ENCODE measurements at places on chromosomes 3 and 15. TPM values are rescaled to one million over a fixed set of nuclear protein-coding genes. Genes with fewer than 3 reads are reported as not detected.

The ESYT3 gene
- not detected for polyA plus RNA-seq

DNA sequence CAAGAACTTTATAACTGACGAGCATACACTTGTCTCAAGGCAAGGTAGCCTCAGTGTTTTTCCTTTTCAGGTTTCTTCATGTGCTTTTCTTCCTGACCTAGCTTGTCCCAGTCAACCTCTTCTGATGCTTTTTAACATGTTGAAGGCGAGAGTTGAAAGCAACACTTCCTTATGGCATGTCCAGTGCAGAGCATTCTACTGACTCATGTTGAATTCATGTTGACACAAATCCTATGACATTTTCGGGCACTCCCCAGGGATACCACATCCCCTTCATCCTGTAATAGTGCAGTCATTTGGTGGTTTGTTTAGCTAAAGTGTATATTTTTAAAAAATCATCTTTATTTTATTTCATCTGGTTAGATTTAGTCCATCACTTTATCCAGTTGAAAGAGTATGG lies 75.9 kb upstream of the CBLB start:
- DNase-seq, result no peak

DNA sequence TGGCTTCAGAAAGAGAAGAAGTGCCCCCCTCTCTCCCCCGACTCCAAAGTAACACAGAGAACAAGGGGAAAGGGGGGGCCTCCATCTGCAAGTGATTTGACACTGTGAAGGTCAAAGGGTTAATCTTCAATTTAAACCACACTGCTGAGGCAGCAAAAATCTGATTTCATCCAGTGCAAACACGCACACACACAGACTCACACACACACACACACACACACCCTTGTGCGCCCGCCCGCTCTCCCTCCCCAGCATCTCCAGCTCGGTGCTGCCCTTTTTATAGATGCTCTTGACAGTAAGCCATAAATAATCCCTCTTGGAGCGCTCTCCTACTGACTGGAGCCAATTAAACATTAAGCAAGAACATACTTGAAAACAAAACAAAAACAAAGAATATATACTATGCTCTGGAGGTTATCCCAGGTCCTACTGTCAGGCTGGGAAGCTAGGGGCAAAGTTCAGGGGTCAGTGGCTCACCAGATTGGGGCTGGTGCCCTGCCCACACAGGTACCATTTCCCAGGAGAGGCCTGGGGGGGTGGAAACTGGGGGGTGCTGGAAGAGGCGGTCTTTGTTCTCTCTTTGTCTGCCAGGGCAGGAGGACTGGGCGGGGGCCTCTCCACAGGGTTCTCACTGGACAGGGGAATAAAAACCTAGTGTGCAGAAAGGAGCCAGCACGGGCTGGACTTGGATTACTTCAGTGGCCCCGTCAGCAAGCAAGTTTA lies 16.3 kb downstream of the BMF start:
- DNase-seq, result peak; percentile 53

DNA sequence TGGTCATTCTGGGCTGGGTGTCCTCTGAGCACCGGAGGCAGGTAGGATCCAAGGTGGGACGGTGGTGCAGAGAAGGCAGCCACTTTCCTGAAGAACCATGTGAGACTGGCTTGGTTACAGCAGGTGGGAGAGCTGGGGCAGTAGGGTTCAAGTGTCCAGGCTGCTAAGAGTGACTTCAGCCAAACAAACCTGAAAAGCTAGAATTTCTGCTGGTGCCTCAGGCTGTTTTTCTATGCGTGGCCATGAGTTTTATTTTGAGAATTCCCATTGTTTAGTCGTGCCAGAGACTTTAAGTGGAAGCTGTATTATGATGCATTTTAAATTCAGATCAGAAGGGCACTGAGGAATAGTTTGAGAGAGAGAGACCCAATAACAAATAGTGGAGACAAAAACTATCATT lies 20.1 kb downstream of the USP13 start:
- DNase-seq, result no peak

The CCPG1 gene
- polyA plus RNA-seq, result 13.5 TPM

The NUDT16 gene
- 15.3 TPM for polyA plus RNA-seq

GRCh38 chr3:126912027-126912422 lies 70.9 kb upstream of the PLXNA1 start:
- DNase-seq, result no peak

The ZNF620 gene
- 1.2 TPM for polyA plus RNA-seq

The GPR171 gene
- 2.9 TPM for polyA plus RNA-seq

The C3orf85 gene
- polyA plus RNA-seq, result not detected

DNA sequence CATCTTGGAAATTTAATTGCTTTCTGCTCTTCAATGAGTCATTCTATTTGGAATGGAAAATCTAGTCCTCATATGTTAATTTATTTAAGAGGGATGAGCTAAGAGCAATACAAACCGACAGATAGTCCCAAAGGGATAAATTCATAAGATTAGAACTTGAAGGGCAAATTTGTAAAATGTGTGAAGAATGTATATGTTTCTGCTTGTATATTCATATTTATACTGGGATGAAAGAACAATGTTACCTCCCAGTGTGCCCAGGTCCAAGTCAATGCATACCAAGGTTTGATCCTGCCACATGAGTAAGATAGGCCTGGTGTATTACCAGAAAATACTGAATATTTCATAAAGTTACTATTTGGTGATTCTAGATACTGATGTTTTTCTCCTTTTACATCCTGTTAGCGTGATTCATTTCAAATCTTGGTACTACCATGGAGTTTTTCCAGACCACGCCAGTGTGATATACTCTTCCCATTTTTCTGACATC lies 255.6 kb upstream of the SEMA6D start:
- no peak for DNase-seq

The GPR27 gene
- polyA plus RNA-seq, result 0.71 TPM

DNA sequence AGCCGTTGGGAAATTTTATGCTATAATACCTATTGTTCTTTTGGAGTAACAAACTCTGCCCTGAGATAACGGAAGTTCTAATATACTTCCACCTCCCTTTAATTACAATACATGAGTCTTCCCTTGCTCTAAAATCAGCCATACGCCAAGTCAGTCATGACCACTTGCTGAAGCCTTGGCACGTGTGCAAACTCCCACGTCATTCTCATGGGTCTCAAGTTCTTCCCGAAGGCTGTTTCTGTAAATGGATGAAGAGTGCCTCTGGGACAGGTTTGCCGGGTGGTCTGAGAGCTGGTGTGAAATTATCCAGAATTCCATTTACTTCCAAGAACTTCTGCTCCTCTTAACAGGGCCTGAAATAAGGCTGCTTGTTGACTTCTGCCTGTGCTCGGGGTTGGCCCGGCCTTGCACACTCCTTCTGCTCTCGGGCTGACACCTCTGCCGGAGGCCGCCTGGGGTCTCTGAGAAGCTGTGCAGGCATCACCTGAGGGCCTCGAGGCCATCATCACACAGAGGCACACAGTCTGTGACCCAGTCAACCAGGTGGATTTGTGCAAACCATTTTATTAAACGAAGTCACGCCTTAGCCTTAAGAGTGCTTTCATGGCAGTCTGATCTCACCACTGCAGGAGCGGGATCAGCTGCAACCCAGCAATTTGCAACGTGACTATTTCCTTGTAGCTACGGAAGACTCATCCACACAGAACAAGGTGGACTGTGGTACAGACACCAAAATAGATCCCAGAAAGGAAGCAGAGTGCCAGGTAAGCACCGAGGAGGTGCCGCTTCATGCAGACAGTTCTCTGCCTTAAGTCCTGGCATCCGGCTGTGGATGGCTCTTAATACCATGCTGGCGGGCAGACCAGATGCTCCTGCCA lies 120.1 kb downstream of the ADAMTS17 start:
- DNase-seq, result no peak

GRCh38 chr3:61401359-61401758 lies 150.1 kb upstream of the FHIT start:
- DNase-seq, result no peak

GRCh38 chr3:191774485-191774884 lies 313.5 kb downstream of the PYDC2 start:
- no peak for DNase-seq

The NAALADL2 gene
- polyA plus RNA-seq, result 0.09 TPM

DNA sequence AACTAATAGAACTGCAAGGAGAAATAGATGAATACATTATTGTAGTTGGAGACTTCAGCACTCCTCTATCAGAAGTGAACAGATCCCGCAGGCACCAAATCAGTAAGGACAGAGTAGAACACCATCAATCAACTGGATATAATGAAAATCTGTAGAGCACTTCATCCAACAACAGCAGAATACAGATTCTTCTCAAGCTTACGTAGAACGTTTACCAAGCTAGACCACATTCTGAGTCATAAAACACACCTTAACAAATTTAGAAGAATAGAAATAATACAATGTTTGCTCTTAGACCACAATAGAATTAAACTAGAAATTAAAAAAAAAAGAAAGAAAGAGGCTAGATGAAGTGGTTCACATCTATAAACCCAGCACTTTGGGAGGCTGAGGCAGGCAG lies 70.7 kb upstream of the NEDD4 start:
- DNase-seq, result no peak

- peak; percentile 93 for DNase-seq
These were observed 4.9 kb upstream of the IL17RD start for GRCh38 chr3:57169872-57170623.

DNA sequence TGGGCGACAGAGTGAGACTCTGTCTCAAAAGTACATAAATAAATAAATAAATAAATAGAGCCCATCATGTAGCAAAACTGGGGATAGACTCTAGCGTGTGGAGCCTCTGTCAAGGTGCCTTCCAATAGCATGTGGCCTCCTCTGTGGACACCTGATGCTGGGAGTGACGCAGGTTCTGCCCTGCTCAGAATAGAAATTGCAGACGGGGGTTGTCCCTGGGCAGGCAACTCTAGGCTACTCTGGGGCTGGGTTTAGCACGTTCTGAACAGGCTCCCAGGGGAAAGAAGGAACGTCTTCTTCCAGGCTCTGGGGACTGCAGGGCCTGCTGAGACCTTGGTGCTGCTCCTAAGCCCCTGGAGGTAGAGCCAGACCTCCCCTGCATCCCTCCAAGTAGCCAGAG lies 65.3 kb downstream of the EPHB3 start:
- peak; percentile 10 for DNase-seq

- no peak for DNase-seq
These were observed 11.9 kb downstream of the GPR176 start for GRCh38 chr15:39908186-39908585.

The BNC1 gene
- polyA plus RNA-seq, result 0.06 TPM

The DPPA4 gene
- 0.10 TPM for polyA plus RNA-seq

GRCh38 chr3:157239082-157239704 lies 79.2 kb upstream of the CCNL1 start:
- DNase-seq, result peak; percentile 84

DNA sequence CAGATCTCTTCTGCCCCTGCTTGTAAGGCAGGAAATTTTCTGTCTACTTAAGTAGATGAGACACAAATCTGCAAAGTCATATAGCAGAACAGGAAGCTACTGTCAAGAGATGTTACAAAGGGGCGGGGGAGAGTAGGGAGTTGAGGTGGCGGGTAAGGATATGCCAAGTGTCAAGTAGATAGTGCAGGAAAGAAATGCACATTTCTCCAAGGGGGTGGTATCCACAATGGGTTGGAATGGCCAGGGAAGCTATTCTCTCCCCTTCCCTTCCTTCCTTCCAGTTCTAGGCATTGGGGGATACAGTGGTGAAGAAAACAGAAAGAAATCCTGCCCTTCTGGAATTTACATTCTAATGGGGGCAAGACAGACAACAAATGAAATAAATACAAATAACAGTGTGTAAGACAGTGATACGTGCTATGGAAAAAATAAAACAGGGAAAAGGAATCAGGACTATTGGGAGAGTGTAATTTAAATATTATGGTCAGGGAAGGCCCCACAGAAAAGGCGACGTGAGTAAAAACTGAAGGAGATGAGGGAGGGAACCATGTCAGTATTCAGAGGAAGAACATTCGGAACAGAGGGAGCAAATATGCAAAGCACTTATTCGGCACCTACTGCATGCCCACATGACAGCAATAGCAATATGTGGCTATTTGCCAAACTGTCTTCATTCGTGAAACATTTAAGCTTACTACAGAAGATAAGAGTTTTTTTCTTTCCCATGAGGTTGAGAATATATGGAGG lies 42.8 kb upstream of the RNU6-1 start:
- DNase-seq, result no peak

The HGD gene
- polyA plus RNA-seq, result 0.55 TPM

The CDV3 gene
- polyA plus RNA-seq, result 68.1 TPM

- DNase-seq, result no peak
These were observed 825.7 kb downstream of the SQOR start for GRCh38 chr15:46460431-46461094.

DNA sequence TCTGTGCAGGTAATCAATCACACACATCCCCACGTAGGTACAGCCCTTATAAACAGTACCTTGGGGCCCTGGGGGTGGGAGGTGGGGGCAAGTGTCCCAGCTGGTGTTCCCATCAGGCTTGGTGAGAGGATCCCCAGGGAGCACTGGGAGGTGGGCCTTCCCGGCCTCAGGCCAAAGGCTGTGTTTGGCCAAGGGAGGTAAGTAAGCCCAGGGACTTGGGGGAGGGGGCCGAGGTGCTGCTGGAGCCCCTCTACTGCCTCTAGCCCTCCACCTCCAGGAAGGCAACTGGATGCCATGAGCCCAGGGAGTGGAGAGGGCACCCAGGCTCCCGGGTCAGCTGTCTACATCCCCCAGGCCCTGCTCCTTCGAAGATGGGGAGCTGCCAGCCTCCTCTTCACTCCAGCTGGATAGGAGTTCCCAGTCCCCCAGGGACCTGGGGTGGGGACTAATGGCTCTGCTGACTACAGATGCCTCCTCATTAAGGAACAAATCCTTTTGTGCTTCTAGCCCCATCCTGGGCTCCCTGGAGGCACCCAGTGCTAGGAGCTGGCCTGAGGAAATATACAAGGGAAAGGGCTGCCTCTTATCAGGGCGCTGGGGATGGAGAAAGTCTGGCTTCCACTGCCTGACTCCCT lies 33.1 kb downstream of the RNU5B-1 start:
- DNase-seq, result peak; percentile 59

DNA sequence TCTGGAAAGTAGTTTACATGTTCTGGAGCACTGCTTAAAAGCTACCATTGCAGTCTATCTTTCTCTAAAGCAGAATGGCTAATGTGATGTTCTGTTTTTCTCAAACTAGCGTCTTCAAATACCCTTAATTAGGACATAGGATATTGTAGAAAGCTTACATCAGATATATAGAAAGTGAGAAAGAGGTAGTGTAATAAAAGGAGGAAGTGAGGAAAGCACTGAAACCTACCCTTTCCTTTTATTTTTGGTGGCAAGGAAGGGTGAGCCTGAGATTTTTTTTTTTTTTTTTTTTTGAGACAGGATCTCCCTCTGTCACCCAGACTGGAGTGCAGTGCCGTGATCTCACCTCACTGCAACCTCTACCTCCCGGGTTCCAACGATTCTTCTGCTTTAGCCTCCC lies 9.4 kb downstream of the SENP2 start:
- DNase-seq, result no peak

DNA sequence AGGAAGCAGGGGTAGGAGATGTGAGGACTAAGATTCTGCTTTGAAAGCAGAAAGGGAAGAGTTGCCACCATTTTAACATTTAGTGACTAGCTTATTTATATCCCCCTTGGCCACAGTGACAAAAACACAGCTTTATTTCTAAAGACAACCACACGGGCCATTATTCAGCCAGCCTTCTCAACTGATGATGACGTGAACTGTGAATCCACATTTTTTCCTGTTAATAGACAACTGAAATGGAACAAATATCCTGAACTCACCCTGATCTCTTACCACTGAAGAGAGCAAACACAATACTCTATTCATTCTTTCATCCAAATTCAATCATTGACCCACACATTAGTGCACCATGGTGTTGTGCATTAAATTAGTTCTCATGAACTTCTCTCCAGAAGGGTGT lies 145.1 kb downstream of the TNIK start:
- no peak for DNase-seq

GRCh38 chr3:13543253-13543652 lies 5.7 kb upstream of the FBLN2 start:
- DNase-seq, result no peak

The GOLGA8R gene
- polyA plus RNA-seq, result 0.57 TPM

The CRYGS gene
- polyA plus RNA-seq, result 12.1 TPM

Measured in spleen (tissue), 13 donors.